ENCODE measurements at places on chromosomes 3 and 15.

DNA sequence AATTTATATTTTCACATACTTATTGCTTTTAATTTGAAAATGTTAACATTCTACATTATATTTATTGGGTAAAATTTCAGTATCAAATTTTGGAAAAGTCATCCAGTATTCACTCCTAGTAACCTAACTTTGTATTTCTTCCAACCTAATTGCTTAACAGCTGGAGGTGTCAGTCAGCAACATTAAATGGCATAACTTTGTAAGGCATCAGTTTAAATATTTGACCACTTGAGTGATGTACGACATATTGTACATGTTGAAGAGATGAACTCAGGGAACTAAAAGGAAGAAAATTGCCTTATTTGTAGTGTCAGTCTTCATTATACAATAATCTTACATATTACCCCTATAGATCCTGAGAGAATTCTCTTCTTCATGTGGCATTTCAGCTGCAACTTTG is 326.8 kb downstream of the NAALADL2 start:
- no peaks in the 10 kb centered on the region for H3K4me1 ChIP-seq
- no peak overlapping the region for H3K27ac ChIP-seq
- DNase-seq: no peak

- peaks cover 12% of the 10 kb centered on the region for H3K36me3 ChIP-seq
- peaks cover 45% of the 10 kb centered on the region for H3K4me1 ChIP-seq
- no peak overlapping the region for H3K4me3 ChIP-seq
- H3K27ac ChIP-seq: peak overlapping the region; percentile 100
- H3K27me3 ChIP-seq: no peaks in the 10 kb centered on the region
- no peak for DNase-seq
Observed at GRCh38 chr15:92893200-92893599, 6.9 kb upstream of the CHD2 start.

DNA sequence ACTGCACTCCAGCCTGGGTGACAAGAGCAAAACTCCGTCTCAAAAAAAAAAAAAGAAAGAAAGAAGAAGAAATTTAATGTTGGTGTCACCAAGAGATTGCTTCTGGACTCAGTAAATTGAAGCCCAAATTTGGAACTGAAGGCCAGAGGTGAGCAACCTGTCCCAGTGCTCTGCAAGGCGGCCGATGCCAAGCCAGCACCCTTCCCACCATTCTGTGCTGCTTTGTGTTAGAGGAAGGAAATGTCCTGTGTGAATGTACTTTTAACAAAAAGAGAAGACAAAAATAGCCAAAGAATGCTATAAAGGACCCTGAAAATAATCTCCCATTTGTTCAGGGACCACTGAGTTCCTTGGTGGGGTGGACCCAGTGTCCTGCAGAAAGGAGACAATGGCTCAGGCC is 44.6 kb downstream of the CDC25A start:
- no peaks in the 10 kb centered on the region for H3K27me3 ChIP-seq
- no peak overlapping the region for H3K4me3 ChIP-seq
- H3K27ac ChIP-seq: no peak overlapping the region
- no peak for DNase-seq
- peaks cover 4% of the 10 kb centered on the region for H3K4me1 ChIP-seq
- peaks cover 2% of the 10 kb centered on the region for H3K36me3 ChIP-seq

GRCh38 chr3:42700366-42701288 is 2.0 kb downstream of the HHATL start:
- no peak for DNase-seq
- H3K4me1 ChIP-seq: peaks cover 14% of the 10 kb centered on the region
- H3K27me3 ChIP-seq: no peaks in the 10 kb centered on the region
- no peak overlapping the region for H3K4me3 ChIP-seq

DNA sequence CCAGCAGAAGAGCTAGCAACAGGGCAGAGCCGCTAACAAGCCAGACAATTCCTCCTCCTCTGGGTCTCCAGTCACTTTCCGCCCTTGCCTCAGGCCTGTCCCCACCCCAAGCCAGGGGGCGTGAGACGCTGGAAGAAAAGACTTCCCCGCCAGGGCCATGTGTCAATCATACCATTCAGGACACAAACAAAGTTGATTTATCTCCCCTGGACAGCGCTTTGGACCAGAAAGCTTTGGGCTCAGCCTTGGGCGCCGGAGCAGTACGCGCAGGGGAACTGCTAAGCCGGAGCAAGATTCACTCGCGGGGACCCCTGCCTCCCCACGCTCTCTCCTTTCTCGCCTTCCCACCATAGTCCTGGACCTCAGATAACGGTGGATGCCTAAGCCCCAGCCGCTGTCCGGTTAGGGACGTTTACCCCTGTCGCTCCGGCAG is 479 bp downstream of the LRRC2 start:
- no peak overlapping the region for H3K27ac ChIP-seq
- H3K36me3 ChIP-seq: no peaks in the 10 kb centered on the region
- H3K27me3 ChIP-seq: peaks cover 29% of the 10 kb centered on the region
- no peak for DNase-seq
- H3K4me1 ChIP-seq: peaks cover 10% of the 10 kb centered on the region

DNA sequence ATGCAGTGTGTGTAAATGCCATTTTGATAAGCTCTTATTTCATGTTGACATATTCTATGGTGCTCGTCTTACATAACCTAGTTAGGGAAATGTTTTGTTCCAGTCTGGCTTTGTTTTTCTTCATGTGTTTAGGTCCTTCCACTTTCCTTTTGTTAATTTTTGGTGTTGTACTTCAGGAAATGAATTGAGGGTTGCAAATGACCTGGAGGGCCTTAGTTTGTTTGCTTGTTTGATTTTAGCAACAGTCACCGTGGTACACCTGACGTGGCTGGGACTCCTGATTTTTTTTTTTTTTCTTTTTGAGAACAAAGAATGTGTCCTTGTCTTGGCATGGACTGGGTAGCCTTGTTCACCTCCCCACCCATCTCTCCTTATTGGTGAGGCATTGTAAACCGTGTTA is 114.8 kb downstream of the IGF1R start:
- peaks cover 9% of the 10 kb centered on the region for H3K4me1 ChIP-seq
- H3K27me3 ChIP-seq: peaks cover 10% of the 10 kb centered on the region
- DNase-seq: no peak
- no peak overlapping the region for H3K27ac ChIP-seq

DNA sequence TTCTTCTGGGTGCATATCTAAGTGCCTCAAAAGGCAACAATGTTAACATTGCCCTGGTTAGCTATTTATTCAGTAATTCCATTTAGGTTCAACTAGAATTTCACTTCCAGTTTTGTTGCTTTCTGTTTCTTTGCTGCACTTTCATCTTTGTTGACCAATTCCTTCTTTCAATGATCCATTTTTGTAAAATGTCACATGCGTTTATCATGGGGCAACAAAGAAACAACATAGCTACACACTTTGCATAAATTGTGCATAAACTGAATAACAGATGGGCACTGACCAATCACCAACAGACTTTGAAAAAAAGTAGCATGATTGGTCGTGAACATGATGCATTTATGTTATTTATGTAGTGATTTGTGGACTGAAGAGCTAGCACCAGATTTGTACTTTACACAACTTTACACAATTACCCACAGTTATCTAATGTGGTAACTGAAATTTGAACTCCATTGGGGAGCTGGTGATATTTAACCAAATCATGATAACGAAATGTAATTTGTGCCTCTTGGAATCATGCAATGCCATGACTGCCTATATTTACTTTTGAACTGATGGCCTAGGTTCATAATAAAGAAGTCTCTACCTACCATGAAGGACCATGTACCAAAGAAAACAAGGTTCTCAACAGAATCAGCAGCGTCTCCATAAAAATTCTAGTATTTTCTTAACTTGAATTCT is 7.1 kb upstream of the CPOX start:
- H3K27ac ChIP-seq: no peak overlapping the region
- H3K4me1 ChIP-seq: peaks cover 4% of the 10 kb centered on the region
- DNase-seq: no peak
- no peak overlapping the region for H3K4me3 ChIP-seq
- H3K27me3 ChIP-seq: peaks cover 24% of the 10 kb centered on the region

DNA sequence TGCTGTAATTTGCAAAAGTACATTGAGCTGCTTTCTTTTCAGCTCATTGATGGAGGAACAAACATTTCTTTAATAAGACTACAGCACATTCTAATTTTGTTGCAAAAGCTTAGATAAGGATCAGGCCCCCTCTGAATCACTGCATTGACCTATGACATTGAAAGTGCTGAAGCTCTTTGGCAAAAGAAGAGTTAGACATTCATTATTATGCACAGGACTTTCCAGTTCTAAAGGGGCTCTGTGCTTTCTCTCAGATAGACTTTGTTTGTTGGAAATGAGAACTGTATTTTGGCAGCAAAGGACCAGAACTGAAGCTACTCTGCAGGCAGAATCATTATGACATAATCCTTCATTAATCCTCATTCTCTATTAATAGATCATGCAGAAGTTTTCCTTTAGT is 252.9 kb upstream of the SOX2 start:
- H3K4me3 ChIP-seq: no peak overlapping the region
- no peaks in the 10 kb centered on the region for H3K36me3 ChIP-seq
- H3K4me1 ChIP-seq: no peaks in the 10 kb centered on the region
- DNase-seq: no peak

DNA sequence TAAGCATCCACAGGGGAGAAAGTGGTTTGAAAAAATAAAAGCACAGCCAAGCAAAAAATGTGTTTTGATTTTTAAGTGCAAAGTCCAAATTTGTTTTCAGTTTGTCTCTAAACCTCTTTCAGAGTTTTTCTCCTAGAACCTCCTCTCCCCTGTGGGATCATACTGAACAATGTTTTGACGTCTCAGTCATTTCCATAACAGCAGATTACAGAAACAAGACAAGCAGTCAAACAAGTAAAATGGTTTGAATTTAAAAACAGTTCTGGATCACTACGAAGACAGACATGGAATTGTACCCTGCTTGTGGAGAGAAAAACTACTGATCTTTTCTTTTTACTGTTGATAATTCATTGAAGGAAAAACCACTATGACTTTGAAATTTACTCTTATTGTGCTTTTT is 245.7 kb upstream of the CNTN4 start:
- H3K27ac ChIP-seq: no peak overlapping the region
- no peak for DNase-seq
- H3K27me3 ChIP-seq: no peaks in the 10 kb centered on the region
- H3K4me1 ChIP-seq: no peaks in the 10 kb centered on the region

DNA sequence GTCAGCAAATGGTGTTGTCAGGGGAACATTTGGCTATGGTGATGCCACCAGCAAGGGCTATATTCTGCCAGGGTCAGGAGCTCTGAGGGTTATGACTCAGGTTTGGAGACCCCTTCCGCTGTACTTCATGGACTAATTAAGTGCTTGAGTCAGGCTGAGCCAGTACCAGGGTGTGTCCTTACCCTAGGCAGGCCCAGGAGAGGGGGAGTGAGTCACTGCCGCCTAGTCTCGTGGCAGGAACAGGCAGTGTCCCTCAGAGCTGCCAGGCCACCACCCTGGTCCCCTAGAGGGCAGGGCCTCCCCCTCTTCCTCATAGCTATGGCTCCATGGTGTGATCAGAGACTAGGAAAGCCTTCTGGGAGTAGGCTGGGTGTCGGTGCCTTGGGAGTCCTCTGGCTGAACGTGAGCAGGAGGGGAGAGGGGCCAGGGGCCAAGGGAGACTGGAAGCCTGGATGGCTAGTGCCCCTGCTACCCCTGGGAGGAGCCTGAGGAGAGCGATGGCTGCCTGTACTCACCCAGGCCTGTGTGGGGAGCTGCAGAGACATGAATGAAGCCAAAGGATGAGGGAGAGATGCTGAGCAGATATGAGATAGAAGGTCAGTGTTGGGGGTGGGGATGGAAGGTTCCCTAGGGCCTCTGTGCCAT is 10.6 kb downstream of the MAPKAPK3 start:
- H3K36me3 ChIP-seq: peaks cover 4% of the 10 kb centered on the region
- H3K27ac ChIP-seq: peak overlapping the region; percentile 89
- no peak for DNase-seq
- H3K4me3 ChIP-seq: peak overlapping the region; percentile 7
- peaks cover 76% of the 10 kb centered on the region for H3K4me1 ChIP-seq
- H3K27me3 ChIP-seq: no peaks in the 10 kb centered on the region

DNA sequence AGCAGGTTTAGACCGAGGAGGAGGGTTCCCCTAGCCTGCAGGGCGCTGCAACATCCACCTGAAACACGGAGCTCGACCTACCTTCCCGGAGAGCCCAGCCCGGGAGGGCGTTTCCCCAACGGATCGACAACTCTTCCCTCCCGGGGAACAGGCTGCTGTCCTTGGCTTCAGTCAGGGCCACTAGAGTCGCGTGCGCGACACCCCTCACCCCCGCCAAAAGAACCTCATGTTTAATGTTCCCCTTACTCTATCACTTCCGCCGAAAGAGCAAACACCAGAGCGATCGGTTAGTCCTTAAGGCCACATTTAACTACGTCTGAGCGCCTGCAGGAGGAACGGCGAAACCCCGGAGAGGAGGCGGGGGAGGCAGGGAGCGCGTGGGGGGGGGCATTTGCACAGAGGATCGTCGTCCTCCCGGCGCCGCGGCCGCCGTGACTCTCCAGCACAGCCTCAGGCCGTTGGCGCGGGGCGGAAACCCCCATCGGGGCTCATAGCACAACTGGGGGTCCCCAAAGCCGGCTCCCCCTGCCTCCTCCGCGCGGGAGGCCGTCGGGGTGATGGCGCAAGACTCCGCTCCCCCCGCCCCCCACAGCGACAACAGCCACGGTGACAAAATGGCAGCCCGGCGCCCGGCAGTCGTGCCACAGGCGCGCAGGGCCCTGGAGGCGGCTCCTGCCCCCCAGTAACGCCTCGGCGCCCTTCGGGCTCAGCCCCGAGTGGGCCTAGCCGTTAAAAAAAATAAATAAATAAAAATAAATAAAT is 3.2 kb downstream of the ANP32A start:
- H3K4me3 ChIP-seq: peak overlapping the region; percentile 99
- H3K27me3 ChIP-seq: no peaks in the 10 kb centered on the region
- peaks cover 39% of the 10 kb centered on the region for H3K4me1 ChIP-seq
- peak; percentile 62 for DNase-seq
- peaks cover 8% of the 10 kb centered on the region for H3K36me3 ChIP-seq
- H3K27ac ChIP-seq: peak overlapping the region; percentile 98

DNA sequence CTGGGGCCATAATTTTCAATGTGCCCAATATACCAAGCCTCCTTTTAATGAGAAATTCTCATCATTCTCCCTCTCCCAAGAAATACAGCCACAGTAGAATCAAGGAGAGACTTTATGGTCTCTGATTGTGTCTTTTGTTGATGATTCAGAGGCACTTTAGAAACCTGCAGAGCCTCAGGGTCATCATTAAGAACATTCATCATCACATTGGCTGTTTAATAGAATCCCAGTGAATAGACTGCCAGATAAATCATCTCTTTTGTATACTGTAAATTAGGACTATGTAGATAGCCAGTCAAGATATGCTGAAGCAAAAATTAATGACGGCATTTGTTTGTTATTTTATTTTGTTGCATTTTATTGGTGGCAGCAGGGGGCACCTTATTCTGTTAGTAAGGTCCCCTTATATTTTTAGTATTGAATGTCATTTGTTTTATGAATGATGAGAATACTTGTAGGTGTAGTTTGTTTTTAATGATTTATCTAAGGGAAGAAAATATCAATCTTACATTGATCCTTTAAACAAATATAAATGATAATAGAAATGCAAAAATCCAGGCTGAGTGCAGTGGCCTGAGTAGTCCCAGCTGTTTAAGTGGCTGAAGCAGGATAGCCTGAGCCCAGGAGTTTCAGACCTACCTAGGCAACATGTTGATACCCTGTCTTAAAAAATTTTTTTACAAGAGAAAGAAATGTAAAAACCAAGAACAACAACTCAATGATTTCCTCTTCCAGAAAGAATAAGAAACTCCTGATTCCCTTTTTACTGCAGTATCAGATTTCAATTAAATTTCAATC is 138.8 kb downstream of the ZBBX start:
- H3K36me3 ChIP-seq: no peaks in the 10 kb centered on the region
- H3K27ac ChIP-seq: no peak overlapping the region
- no peaks in the 10 kb centered on the region for H3K4me1 ChIP-seq
- DNase-seq: no peak
- H3K4me3 ChIP-seq: no peak overlapping the region

Measured in T-helper 17 cell (primary cell).